Activated naive CD4-positive, alpha-beta T cell (primary cell): ENCODE measurements at places on chromosomes 1 and 21.

DNA sequence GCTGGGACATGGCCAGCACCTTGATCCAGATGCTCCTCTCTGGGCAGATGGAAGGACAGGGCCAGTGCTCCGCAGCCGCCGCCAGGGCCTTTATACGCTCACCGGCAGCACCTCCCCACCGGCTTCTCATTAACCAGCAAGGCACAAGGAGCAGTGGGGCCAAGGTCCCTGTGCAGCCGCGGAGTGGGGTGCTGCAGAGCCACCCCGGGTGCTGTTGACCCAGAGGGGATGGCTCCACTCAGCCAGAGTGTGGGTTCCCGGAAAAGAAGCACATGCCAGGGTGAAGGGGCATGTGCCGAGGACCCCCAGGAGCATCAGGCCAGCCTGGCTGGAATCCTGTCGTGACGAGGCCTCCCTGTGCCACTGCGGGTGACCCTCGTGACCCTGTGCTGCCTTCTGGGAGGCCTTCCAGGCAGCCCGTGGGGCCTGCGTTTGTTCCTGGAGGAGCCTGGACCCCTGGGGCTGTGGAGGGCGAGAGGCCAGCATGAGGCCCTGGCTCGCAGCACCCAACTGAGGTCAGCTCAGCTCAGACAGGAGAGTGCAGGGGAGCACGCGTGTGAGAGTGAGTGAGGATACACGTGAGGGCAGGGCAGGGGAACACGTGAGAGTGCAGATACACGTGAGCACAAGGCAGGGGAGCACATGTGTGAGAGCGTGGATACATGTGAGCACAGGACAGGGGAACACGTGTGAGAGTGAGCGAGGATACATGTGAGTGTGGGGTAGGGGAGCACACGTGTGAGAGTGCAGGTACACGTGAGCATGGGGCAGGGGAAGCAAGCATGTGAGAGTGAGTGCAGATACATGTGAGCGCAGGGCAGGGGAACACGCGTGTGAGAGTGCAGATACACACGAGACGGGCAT, at the start of gene FTCD:
FTCD (minus strand) TSS at position 66 of the 864 bp plus-strand sequence; CDS start at position 10, 56 bp downstream.
- no peak for DNase-seq

GRCh38 chr1:158084336-158084735, 90.9 kb downstream of the KIRREL1 start:
- DNase-seq, result no peak

DNA sequence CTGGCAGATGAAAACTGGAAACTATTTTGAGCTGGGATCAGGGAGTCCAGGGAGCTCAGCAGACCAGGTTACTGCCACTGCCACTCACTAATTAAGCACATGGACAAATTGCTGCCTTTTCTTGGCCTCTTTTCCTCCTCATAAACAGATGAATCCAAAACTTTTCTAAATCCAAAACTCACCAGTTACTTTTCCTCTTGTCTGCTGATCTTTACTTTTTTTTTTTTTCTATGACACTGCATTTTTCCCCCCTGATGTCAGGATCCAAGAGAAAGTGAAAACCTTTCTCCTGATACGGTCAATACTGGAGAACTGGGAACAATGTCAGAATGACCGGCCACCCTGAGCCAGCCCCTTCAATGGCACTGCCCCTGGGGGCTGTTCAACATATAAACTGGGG, 405.8 kb downstream of the DUSP10 start:
- no peak for DNase-seq

GRCh38 chr1:222546548-222547259, 1.2 kb downstream of the HHIPL2 start:
- no peak for DNase-seq

DNA sequence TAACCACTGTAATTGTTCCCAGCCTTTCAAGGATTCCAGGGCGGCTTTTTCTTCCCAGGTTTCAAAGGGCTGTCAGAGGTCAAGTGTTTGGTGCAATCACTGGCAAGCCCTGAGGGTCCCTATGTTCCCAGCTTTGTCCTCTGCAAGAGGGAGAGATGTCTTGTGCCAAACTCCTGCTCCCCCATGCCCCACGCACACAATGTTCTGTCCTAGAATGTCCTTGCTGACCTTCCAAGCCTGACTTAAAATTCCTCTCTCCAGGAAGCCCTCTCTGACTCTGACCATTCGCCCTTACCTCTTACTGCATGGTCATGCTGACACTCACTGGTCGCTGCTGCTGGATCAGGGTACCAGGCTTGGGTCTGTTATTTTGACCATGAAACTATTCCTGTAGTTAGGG, 152.5 kb upstream of the KCND3 start:
- DNase-seq, result no peak
